Activated CD4-positive, alpha-beta T cell treated with anti-CD3 and anti-CD28 coated beads, Interleukin-2, amount 10 ng/mL, durations not matched to agents 24 days and 14 days (primary cell): ENCODE measurements at places on chromosomes 4 and X. TPM values are rescaled to one million over a fixed set of nuclear protein-coding genes. Genes with fewer than 3 reads are reported as not detected.
A peak's percentile ranks its signal among the peaks of the same experiment; 100 is the strongest.

SPANXN4 gene
- total RNA-seq = not detected in 2 replicates

ALB gene
- total RNA-seq = not detected in 2 replicates

FAM156B gene
- 20.4 and 20.7 TPM in 2 replicates for total RNA-seq

PRKG2 gene
- total RNA-seq = 0.07 and 0.12 TPM in 2 replicates

GAGE10 gene
- total RNA-seq = not detected in 2 replicates

DNA sequence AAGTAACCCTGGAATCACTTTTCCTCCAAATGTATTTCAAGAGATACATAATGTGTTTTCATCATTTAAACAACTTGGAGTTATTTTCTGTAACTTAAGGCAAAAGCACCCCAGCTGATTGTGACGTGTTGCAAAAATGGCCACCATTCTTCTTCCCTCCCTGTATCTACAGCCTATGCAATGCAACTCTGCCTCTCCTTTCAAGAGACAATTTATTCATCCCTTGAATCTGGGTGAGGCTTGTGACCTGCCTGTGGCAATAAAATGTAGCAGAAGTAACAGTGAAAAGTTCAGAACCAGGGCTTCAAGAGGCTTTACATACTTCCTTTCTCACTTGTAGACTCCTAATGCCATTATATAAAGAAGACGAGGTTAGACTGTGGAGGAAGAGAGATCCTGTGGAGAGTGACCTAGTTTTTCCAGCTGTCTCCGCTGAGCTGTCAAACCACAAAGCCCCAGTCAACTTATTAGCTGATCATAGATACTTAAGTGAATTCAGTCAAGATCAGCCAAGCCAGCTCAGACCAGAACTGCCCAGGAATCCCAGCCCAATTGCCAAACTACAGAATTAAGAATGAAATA is 81.0 kb upstream of the KLF3 start:
- H3K4me1 ChIP-seq = peaks cover 4% of the 10 kb centered on the region
- peaks cover 13% of the 10 kb centered on the region for H3K27me3 ChIP-seq
- no peak for DNase-seq
- no peak overlapping the region for H3K27ac ChIP-seq
- no peaks in the 10 kb centered on the region for H3K36me3 ChIP-seq

GRCh38 chrX:120244735-120245498 is 5.7 kb upstream of the ZBTB33 start:
- peaks cover 6% of the 10 kb centered on the region for H3K4me1 ChIP-seq
- H3K27me3 ChIP-seq = no peaks in the 10 kb centered on the region
- peak; percentile 83 for DNase-seq
- peak overlapping the region; percentile 83 for H3K27ac ChIP-seq

- no peak for DNase-seq
- no peak overlapping the region for H3K4me3 ChIP-seq
- H3K27ac ChIP-seq = no peak overlapping the region
- peaks cover 8% of the 10 kb centered on the region for H3K27me3 ChIP-seq
- H3K36me3 ChIP-seq = no peaks in the 10 kb centered on the region
Measured at GRCh38 chrX:134601240-134601765, 57.0 kb downstream of the PLAC1 start.

- no peak overlapping the region for H3K27ac ChIP-seq
- H3K27me3 ChIP-seq = no peaks in the 10 kb centered on the region
- no peak for DNase-seq
- no peaks in the 10 kb centered on the region for H3K36me3 ChIP-seq
Measured at GRCh38 chr4:177171588-177171987, 138.1 kb upstream of the NEIL3 start.

DNA sequence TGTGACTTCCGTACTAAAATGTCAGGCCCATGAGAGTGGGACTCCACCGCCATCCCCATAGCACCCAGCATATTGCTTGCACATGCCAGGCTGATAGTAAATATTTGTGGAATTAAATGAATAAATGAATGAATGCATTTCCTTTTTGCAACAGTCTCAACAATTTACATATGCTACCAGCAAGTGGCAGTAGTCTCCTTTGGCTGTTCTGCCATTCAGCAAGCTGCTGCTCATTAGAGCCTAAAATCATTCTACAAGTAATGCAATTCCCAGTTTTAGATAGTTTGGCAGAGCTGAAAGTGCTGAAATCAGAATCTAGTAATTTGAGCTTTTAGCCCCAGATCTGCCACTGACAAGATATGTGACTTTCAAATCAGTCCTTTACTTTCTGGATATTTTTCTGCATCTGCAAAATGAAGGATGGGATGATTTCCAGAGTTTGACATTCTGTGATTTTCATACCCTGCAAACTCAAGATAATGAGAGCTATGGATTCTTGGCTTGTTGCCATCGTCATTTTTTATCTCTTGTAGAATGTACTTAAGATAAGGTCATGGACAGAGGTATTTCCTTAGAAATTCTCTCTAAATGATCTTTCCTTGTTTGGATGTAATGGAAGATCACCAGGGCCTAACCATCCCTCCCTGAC is 35.7 kb upstream of the INTS6L start:
- peaks cover 3% of the 10 kb centered on the region for H3K4me1 ChIP-seq
- peaks cover 3% of the 10 kb centered on the region for H3K27me3 ChIP-seq
- no peaks in the 10 kb centered on the region for H3K36me3 ChIP-seq
- H3K27ac ChIP-seq = no peak overlapping the region
- H3K4me3 ChIP-seq = no peak overlapping the region

DNA sequence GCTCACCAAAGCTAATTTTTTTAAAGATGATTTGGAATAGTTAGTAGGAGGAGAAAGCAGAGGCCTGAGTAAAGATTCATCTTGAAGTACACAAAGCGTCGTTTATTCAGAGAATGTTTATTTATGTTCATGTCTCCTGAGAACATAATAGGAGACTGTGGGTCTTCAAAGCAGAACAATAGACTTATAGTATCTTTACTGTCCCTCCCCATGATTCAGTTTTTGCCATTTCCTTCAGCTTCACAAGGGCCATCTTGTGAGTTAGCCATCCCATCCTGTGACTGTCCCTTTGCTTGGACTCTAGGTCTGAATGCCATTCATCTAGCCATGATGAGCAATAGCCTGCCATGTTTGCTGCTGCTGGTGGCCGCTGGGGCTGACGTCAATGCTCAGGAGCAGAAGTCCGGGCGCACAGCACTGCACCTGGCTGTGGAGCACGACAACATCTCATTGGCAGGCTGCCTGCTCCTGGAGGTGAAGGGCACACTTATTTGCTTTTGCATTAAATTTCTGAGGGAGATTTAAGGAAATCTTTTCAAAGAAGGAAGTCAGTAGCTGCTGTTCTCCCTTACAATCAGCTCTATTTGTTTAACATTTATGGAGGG is 105.8 kb downstream of the NFKB1 start:
- peak overlapping the region; percentile 28 for H3K27ac ChIP-seq
- H3K4me1 ChIP-seq = peaks cover 56% of the 10 kb centered on the region

- H3K27me3 ChIP-seq = peaks cover 16% of the 10 kb centered on the region
- H3K4me1 ChIP-seq = peaks cover 27% of the 10 kb centered on the region
- no peak for DNase-seq
- H3K27ac ChIP-seq = no peak overlapping the region
Measured at GRCh38 chr4:86542319-86543027, 51.6 kb upstream of the PTPN13 start.
